ENCODE measurements at places on chromosomes 1 and 21.

- DNase-seq: no peak
These were observed 165.8 kb upstream of the C1orf105 start for GRCh38 chr1:172254521-172255222.

- no peak for DNase-seq
These were observed 59.9 kb upstream of the SPOCD1 start for GRCh38 chr1:31875636-31876236.

GRCh38 chr21:17732306-17732705 lies 86.8 kb downstream of the C21orf91 start:
- DNase-seq: peak; percentile 54

DNA sequence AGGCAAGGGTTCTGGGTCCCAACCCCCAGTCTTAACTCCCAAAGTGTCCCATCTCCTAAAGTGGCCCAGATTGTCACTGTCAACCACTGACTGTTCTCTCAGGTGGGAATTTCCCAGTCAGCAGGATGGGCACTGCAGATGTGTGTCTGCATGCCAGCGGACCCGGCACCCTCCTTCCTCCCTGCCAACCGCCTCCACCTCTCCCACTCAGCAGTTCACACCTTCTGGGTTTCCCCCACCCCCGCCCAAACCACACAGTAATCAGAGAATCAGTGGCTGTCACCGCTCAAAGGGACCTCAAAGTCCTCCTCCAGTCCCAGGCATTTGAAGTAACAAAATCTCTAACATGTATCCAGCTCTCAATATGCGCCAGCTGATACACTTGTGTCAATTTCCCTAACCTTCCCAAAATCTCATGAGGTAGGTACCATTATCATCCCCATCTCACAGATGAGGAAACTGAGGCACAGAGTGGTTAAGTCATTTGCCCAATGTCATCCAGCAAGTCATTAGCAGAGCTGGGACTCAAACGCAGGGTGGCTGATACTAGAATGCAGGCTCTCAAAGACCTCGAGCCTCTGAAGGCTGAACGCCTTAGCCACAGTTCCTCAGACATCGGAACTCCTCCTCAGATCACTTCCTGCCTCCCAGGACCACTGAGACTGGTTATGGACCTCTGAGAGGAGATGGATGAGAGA lies 4.8 kb downstream of the RUNX3 start:
- no peak for DNase-seq

GRCh38 chr21:20016435-20017005 lies 981.7 kb upstream of the NCAM2 start:
- no peak for DNase-seq

- no peak for DNase-seq
These were observed 265.5 kb downstream of the ST6GALNAC3 start for GRCh38 chr1:76340056-76340455.

- DNase-seq: no peak
These were observed 67.0 kb downstream of the PRKAA2 start for GRCh38 chr1:56712150-56712549.

DNA sequence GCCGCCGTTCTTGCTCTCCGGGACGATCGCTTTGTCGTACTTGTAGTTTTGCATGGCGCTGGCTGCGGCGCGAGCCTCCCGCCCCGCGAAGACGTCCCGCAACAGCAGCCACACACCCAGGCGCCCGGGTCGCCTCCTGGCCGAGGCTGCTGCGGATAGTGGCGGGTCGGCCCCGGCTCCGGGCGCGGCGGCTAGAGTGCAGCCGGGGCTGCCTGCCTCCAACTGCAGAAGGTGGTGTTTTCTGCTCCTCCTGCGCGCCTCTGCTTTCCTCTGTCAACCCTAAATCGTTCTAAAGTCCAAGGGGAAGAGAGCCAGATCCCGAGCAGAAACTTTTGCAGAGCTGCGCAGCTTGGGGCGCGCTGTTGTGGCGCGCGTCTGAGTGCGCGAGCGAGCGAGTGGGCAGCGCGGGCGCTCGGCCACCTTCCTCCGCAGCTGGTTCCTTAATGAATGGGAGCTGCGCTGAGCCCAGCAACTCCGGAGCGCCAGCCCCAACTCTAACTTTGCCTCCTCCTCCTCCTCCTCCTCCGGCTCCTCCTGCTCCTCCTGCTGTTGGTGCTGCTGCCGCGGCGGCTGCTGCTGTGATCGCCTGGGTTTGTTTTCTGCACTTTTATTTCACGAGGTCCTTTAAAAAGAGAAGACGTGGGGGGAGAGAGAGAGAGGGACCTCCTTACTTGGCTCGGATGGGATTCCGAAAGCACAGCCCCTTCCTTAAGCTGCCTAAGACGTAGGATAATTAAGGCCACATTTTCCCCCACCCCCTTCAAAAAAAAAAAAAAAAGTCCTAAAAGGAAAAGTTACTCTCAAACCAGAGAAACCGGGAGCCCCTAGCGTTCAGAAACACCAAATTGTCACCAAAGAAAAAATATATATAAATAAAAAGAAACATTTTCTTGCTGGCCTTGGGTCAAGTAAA lies at the start of gene PLPP3:
Gene PLPP3 (minus strand): TSS at position 601 of the 913 bp plus-strand sequence. CDS start 547 bp downstream, at position 54.
- peak; percentile 63 for DNase-seq

- DNase-seq: no peak
These were observed 26.8 kb downstream of the TMPRSS2 start for GRCh38 chr21:41481191-41481590.

- DNase-seq: no peak
These were observed 226.6 kb upstream of the ZRANB2 start for GRCh38 chr1:71307451-71307850.

- no peak for DNase-seq
These were observed 12.5 kb downstream of the SLC9A1 start for GRCh38 chr1:27142464-27142863.

DNA sequence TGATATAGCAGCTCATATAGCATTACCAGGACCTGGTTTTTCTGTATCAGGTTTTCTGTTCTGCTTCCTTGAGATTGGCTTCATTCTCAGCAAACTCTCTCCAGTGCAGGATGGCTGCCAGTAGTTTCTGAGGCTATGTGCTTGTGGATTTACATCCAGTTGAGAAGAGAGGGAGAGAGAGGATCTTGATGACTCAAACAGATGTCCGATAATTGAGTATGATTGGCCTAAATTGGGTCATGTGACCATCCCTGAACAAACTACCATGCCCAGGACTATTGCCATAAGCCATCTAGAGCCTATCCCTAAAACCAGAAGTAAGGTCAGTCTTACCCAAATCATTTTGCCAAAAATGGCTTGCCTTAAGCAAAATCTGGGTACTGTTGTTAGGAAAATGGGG lies 18.1 kb upstream of the PSMA5 start:
- no peak for DNase-seq

DNA sequence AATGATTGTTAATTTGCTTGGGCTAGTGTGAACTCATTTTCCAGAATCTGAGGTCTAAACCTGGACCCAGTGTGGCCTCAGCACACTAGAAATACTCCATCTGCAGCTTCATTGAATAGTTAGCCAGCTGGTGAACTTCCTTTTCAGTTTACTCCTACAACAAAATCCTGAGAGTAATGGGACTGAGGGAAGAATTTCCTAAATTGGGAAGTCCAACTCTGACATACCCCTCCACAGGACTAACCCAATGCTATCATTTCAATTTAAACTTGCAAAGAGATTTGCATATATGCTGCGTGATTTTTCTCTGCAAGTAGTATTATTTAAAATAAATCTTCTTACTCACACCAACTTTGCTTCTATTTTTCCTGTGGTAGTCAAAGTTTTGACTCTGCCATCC lies 27.8 kb upstream of the PIGC start:
- DNase-seq: no peak

- peak; percentile 69 for DNase-seq
These were observed 70.2 kb downstream of the SH3GLB1 start for GRCh38 chr1:86774305-86775295.

GRCh38 chr1:157156058-157156541 lies 17.9 kb upstream of the ETV3 start:
- peak; percentile 31 for DNase-seq

GRCh38 chr1:196323869-196324268 lies 284.4 kb downstream of the KCNT2 start:
- DNase-seq: no peak

DNA sequence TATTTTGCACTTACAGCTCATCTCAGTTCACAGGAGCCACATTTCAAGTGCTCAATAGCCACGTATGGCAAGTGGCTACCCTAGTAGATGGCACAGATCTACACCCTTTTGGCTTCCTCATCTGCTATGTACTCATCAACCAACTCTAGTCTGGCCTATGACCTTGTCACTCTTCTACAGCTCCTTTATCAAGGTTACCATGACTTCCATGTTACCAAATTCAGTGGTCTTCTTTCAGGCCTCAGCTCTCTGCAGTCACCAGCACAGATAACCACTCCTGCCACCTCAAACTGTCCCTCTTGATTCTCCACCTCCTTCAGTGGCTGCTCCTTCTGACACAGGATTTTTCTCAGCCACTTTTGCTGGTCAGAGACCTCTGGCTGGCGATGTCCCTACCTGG lies 11.7 kb upstream of the USP48 start:
- no peak for DNase-seq

- no peak for DNase-seq
These were observed 323.7 kb downstream of the HHIPL2 start for GRCh38 chr1:222224156-222224555.

- no peak for DNase-seq
These were observed 10.4 kb downstream of the CAMTA1 start for GRCh38 chr1:6795661-6796060.

GRCh38 chr1:33031506-33031905 lies 5.2 kb downstream of the AK2 start:
- DNase-seq: no peak

DNA sequence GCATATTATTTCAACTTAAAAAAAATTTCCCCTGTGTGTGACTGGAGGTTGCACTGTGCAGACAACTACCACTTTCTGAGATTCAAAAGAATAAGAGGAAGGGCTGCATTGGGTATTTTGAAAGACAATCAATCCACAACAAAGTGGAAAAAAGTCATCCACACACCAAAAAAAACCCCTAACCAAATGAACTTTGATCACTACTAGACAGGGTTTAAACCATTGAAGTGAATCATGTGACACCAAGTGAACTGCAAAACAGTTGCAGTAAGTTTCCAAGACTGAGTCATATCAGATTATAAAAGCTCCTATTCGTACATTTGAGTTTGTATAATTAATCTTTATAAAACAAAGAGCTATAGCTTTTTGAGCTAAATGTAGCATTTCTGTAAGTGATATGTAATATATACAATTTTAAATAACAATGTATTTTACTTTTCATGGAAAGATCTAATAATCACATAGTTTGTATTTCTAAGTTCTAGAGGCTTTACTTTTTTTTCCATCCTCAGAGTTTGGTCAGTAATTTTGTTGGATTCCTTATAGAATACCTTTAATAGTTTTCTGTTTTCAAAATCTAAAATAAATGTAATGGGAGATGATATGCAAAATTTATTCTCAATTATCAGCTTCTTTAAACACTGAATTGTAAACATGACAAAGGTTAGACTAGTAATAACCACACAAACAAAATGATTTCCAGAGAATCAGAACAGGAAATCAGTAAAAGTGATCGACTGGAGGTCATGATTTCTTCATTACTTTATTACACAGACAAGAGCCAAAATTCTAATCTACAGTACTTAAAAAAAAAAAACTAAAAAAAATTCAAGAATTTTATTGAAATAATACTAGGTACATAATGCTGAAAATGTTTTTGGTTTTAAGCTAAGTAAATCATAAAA lies 50.5 kb upstream of the GFI1 start:
- DNase-seq: no peak

DNA sequence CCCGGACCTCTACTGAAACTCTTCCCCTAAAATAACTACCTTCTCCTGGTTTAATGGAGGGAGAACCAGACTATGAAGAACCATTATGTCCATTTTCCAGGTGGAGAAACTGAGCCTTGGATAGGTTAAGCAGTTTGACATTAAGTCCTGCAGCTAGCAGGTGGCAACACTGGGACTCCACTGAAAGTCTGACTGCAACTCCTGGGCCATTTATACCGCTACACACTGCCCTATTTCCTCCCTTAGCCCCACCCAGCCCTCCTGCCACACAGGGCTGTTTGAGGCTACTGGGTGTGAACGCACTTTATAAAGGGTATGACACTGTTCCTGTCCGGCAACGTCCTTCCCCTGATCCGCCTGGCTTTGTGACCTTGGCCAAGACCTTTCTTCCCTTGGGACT lies 511 bp upstream of the INPP5B start:
- no peak for DNase-seq

GRCh38 chr1:175413367-175413766 lies 220.8 kb upstream of the KIAA0040 start:
- no peak for DNase-seq

GRCh38 chr1:247338723-247339275 lies 7.1 kb upstream of the ZNF496 start:
- no peak for DNase-seq

GRCh38 chr1:180863158-180863775 lies 49.4 kb upstream of the KIAA1614 start:
- peak; percentile 31 for DNase-seq

DNA sequence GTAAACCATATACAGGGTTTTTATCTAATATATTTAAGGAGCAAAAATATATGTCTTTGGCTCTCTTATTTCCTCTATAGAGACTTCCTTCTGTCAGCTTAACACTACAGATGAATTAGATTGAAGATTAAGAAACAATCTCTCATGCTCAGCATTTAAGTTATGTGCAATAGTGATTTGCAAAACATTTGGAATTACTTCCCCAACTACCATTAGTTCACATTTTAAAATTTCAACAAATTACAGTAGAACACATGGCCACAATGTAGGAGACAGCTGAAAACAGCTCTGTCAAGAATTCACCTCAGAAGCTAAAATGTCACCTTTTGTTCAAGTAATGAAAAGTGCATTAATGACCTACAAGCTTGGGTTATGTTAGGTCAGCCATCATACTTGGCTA lies 177.9 kb downstream of the EIF4G3 start:
- no peak for DNase-seq

DNA sequence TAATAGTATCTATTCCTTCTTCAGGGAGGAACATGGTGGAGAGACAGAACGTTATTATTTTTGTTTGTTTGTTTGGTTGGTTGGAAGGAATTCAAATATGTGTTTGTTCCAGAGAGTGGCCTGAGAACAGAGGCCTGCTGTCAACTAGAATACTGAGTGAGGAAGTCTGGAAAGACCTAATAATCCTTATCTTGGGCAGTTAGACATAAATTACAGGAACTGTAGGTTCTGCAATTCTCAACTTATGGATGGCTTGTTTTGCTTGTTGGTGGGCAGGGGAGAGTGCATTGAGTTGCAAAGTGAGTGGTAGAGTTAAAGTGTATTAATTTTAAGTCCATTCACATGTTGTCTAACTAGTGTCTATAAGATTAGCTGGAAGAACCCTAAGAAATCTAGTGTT lies 197.6 kb downstream of the BACH1 start:
- no peak for DNase-seq

DNA sequence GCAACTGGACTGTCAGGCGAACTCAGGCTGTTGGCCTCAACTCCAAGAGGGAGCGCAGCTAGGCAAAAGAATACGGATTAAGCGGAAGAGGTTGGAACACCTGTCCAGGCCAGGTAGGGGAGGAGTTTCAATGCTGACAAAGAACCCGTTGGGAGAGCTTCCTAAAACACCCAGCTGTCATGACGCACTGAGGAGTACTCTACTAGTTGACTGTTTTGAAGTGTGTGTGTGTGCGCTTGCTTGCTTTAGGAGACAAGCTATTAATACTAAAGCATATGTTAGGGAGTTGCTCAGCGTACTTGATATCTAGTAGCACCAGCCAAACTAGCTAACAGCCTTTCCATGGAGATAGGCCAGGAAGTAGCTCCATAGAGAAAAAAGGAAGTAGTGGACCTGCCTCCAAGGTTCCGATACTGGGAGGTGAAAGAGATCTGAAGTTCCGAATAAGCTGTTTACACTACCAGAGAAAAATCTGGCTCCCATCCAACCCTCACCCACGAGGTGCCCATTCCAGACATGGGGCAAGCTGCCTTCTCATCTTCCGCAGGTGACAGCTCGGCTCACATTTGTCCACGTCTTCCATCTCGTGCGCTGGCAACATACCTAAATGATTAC lies 974 bp upstream of the FNBP1L start:
- peak; percentile 73 for DNase-seq

Measured in NCI-H1105 (cell line).